LNCaP clone FGC (cell line): ENCODE measurements at places on chromosomes 1 and 21.

GRCh38 chr1:44609412-44609767 is 64.9 kb downstream of the TMEM53 start:
- no peak for DNase-seq

DNA sequence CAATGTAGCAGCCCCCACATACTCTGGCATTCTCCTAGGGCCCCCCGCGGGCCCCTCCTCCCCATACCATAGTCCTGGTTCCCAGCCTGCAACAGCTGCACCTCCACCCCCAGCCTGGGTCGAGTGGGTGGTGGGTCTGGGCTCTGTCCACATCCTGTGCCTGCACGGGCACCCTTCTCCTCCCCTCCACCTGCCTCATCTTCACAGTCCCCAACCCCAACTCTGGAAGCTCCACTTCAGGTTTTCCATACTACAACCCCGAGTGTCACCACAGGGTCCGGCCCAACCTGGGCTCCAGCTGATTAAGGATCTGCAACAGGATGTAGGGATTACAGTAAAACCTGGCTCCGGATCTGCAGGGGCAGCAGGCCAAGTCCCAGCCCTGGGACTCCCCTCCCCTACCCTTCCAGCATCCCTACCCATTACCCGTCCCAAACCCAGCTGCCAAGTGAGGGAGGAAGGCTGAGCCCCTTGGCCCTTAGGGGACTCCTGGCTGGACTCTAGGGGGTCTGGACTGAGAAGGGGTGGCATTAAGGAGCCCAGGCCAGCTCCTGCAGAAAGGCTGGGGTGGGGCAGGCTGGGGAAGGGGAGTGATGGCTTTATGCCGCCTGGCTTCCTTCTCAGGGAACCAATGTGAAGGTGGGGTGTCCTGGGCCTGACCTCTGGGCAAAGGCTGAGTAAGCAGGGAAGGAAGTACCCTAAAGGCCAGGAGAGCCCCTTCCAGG is 116.8 kb downstream of the CASZ1 start:
- peak; percentile 90 for DNase-seq

DNA sequence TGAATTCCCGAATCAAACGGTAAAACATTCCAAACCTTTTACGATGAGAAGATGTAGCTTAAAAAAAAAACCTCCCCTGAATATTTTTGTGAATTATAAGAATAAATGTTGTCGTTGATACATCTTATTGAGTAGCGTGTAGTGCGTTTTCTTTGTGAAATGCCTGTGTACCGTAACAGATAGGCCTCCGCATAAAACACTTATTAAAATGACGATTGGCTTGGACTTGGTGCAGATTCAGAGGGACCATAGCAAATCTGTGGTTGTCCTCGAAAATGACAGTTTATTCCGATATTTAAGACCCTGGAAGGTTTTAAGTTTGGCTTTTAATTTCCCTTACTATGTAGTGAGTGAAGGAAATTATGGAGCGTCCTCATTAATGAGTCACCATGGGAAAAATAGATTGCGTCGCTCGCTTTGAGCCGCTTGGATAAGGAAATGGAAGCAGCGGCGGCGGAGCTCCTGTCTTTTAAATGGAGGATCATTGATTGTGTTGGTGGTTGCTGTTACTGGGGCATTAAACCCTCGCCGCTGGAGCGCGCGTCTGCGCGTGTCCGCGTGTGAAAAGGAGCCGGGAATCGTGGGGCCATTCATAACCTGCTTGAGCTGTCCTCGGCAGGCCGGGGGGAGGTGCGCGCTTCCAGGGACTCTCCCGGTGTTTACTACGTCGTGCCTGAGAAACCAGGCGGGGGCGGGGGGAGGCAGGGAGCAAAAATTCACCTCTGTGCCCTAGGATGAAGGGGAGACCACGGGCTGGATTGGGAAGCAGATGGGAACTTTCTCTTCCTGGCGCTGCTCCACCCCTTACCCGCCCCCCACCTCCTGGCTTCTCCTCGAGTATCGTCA is 1.6 kb downstream of the SPEN start:
- peak; percentile 65 for DNase-seq

DNA sequence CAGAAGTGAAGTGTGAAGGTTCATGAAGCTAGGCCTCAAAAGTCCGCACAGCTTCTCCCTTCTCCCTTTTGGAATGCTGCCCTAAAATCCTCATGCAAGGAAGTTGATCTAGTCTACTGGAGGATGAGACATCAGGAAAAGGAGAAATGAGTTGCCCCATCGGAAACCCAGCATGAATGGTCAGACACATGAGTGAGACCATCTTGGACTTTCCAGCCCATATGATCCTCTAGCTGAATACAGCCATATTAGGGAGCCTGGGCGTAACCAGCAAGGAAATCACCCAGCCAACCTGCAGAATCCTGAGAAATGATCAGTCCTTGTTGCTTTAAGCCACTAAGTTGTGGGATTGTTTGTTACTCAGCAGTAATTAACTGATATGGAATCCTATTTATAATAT is 12.5 kb downstream of the DBT start:
- no peak for DNase-seq

- no peak for DNase-seq
Observed at GRCh38 chr1:83500987-83501591, 497.8 kb downstream of the TTLL7 start.

GRCh38 chr1:247373721-247374141 is 42.1 kb upstream of the ZNF496 start:
- no peak for DNase-seq

- no peak for DNase-seq
Observed at GRCh38 chr1:30257742-30258380, 465.5 kb downstream of the MATN1 start.

DNA sequence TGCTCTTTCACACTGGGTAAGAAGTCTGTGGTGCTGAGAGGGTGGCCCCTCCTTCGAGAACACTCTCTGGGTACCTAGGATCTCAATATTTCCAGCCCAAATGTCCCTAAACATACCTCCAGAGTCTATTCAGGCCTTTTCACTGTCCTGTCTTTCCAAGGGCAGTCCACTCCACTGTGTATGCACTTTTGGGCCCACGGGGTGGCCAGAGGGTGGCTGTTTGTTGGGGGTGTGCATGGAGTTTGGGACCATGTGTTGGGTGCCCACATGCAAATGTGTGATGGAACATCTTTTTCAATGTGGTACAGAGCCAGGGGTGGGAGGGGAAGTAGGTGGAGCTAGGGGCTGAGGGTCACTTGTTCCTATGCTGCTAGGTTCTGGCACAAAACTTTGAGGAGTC is 87.5 kb downstream of the FAM78B start:
- no peak for DNase-seq
